ENCODE measurements at places on chromosomes 2 and 18.

DNA sequence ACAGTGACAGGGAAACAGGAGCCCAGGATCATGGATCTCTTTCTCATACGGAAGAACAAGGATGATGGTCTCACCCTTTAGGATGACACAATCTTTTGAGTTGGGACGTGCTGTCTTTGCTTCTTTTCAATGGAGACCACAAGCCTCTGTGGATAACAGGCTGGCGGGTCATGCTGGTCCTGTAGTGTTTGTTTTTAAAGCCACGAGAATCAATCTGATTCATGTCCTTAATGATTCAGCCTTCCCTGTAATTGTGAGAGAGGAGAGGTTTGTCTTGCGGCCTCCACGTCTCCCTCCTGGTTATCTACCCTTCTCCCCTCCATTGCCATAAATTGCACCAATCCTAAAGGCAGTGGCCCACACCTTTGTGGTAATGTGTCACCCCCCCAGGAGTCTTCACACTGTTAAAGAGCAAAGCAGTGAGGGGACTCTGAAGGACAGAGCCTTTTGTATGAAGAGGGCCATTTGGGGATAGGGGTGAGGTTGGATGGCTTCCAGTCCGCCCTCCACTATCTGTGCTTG is 87.7 kb upstream of the TGFA start:
- no peak for DNase-seq

- DNase-seq: no peak
Observed at GRCh38 chr2:67013821-67014220, 383.3 kb upstream of the ETAA1 start.

DNA sequence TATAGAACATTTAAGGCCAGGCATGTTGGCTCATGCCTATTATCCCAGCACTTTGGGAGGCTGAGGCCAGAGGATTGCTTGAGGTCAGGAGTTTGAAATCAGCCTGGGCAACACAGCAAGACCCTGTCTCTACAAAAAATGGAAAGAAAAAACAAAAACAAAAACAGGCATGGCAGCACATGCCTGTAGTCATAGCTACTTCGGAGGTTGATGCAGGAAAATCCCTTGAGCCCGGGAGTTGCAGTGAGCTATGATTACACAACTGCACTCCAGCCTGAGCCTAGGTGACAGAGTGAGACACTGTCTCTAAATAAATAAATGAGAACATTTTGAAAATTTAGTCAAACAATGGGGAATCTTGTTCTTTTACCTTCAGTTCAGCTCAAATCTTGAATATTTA is 12.1 kb upstream of the YES1 start:
- no peak for DNase-seq

GRCh38 chr2:120684289-120685065 is 51.2 kb upstream of the GLI2 start:
- DNase-seq: no peak

GRCh38 chr18:62321201-62321600 is 3.9 kb upstream of the TNFRSF11A start:
- peak; percentile 16 for DNase-seq

DNA sequence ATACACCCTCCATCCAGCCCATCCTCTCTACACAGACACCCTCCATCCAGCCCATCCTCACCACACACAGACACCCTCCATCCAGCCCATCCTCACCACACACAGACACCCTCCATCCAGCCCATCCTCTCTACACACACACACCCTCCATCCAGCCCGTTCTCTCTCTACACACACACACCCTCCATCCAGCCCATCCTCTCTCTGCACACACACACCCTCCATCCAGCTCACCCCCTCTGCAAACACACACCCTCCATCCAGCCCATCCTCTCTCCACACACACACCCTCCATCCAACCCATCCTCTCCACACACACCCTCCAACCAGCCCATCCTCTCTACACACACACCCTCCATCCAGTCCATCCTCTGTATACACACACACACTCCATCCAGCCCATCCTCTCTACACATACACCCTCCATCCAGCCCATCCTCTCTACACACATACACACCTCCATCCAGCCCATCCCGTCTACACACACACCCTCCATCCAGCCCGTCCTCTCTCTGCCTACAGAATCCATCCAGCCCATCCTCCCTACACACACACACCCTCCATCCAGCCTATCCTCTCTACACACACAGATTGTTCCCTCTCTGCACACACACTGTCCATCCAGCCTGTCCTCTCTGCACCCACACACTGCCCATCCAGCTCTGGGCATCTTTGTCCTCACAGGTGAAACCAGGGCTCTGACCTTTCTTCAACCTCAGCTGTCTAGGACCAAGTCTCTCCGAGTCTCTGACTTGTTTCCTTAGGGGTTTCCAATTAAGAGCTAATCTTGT is 81.2 kb downstream of the EIPR1 start:
- no peak for DNase-seq

DNA sequence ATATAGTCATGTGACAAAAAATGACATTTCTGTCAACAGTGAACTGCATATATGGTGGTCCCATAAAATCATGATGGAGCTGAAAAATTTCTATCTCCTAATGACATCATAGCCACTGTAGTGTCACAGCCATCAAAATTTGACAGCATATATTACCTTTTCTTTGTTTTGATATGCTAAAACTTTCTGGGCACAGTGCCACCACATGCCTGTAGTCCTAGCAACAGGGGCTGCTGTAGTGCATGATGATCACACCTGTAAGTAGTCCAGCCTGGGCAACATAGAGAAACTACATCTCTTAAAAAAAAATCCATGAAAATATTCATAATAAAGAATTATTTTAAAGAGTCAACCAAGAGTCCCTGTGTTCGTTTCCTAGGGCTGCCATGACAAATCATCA is 155.5 kb upstream of the SERTAD2 start:
- no peak for DNase-seq

- DNase-seq: no peak
Observed at GRCh38 chr2:4916094-4916493, 776.1 kb upstream of the SOX11 start.

DNA sequence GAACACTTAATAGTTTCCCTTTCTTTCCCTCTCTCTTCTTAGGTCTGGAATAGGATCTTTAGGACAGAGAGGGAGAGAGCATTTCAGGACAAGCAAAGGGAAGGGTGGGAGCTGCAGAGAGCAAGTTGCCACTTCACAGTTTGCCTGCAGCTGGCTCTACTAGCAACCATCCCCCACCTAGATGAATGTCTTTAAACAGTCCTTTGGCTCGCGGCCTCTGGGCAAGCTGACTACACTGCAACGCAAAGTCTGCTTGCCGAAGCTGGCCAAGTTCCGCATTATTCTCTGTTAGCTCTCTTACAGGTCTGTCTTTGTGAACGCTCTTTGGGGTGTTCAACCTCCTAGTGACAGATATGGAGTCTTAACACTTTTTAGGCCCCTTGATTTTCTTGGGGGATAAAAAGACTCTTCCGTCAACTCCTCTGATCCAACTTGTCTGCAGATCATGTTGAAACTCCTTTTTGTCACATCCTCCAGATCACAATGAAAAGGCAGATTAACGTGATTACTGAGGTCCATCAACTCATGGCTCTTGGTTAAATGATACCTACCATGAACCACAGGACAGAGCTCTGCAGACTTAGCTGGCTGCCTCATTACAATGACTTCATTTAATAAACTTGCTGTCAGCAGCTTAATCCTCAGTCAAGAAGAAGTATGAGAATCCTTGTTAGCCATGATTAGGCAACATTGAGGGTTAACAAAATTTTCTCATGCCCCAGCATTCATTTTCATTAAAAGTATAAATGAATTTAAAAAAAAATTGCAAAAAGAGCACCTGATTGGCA is 74.6 kb downstream of the SLC4A3 start:
- peak; percentile 34 for DNase-seq

DNA sequence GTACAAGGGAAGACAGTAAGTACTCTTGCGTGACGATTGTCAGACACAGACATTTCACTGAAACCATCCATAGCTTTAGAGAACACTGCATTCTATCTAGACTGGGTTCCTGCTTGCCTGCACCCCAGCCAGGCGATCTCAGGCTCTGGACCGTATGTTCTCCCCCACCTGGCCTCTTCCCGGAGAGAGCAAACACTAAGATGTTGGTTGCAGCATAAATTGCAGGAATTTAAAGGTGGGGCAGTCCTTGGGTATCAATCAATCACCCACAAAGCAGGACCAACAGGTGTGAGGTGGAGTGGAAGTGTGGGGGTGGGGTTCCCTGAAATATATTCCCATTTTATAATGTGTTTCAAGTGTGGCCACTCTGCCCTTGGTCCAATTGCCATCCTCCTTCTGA is 103.6 kb upstream of the TGFA start:
- DNase-seq: no peak

GRCh38 chr2:212157012-212157411 is 381.6 kb downstream of the ERBB4 start:
- DNase-seq: no peak

GRCh38 chr18:50638016-50638883 is 78.4 kb downstream of the MAPK4 start:
- peak; percentile 86 for DNase-seq

DNA sequence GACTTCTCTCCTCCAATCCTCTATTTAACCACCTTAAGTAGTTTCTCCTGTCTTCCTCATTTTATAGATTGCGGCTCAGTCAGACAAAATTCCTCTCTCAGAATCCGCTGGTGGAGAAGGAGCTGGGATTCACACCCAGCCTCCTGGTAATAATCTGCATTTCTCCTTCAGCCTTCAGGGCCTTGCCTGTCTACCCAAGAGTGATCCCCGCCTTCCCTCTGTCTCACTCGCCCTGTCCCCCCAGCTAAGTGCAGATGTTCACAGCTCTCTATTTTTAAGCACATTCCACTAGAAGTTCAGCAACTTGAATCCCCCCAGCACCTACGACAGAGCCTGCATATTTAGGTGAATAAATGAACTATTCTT is 212.5 kb upstream of the HAAO start:
- no peak for DNase-seq

- no peak for DNase-seq
Observed at GRCh38 chr18:58996131-58996641, 131.5 kb downstream of the ZNF532 start.

- no peak for DNase-seq
Observed at GRCh38 chr2:77161009-77161408, 361.2 kb downstream of the LRRTM4 start.

DNA sequence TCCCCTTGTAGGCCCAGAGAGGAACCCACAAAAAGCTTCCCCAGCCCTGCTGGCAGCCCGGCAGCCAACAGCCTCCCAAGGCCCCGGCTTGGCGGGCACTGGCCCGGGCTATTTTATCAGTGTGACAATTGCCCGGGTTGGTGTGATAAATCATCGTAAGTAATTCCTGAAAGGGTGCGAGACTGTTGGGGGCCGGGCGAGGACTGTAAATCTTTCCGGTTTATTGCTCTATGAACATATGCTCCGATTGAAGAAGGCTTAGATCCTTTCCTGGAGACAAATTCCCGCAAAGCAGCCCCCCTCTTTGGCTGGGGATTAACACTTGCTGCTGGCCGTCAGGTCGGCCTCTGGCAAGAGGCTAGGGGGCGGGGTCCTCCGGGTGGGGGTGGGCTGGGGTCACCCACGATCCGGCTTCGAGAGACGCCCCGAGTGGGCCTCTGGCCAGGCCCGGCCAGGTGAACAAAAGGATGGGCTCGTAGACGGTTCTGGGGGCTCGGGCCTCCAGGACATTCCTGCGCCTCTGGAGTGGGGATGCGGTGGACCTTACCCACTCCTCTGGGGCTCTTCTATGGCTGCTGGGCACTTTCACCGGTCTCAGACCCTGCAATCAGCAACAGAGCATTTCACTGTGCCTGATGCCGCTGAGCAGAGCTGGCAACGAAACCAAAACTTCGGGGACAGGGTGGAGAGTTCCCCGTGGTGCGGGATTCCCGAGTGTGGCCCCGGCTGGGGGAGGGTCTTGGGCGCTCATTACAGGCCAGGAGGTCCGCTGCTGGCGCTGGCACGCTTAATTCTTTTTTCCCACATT is 2.0 kb downstream of the HOXD3 start:
- peak; percentile 91 for DNase-seq

DNA sequence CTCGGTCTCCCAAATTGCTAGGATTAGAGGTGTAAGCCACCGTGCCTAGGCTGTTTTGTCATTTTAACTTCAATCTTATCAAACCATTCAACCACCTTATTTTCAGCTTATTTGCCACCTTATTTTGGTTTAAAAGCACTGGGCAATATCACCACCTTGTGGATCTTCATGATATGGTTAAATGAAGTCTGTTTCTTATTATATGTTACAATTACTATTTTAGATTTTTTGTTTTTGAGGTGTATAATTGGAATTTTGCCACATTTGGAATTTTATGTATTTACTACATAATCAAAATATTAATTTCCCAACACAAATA is 43.8 kb upstream of the SCN9A start:
- DNase-seq: peak; percentile 52

GRCh38 chr18:32846896-32847295 is 74.1 kb upstream of the KLHL14 start:
- peak; percentile 49 for DNase-seq

DNA sequence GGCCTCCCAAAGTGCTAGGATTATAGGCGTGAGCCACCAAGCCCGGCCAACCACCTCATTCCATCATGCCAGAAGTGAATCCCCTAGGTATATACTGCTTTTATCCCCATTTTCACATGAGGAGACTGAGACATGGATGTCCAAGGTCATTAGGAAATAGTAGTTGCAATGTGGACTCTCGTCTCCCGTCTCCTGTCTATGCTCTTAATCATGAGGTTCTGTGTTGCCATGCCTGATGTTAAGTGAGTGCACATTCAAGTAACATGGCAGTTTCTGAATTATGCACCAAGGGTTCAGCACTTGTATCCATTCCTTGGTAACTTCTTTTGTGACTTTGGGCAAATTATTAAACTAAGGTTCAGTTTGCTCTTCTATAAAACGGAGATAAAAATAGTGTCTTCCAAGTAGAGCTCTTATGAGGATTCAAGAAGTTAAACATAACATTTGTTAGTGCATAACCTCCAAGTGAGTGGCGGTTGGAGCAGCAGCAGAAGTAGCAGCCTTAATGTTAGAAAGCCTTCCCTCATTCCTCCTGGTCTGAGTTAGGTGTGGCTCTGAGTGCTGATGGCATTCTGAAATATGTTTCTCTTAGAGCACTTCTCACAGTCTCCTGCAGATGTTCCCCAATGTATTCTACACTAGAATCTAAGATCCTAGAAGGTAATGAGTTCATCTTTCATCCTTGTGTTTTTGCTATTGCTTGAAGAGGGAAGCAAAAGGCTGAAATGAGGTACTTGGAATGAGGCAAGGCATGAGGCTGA is 21.9 kb downstream of the SOCS6 start:
- no peak for DNase-seq

- DNase-seq: peak; percentile 11
Observed at GRCh38 chr2:2646433-2647051, 315.5 kb upstream of the MYT1L start.

- DNase-seq: no peak
Observed at GRCh38 chr2:213545964-213546475, 261.8 kb downstream of the SPAG16 start.

GRCh38 chr18:26745288-26746181 is 120.0 kb downstream of the AQP4 start:
- peak; percentile 10 for DNase-seq

- DNase-seq: peak; percentile 53
Observed at GRCh38 chr2:133884739-133885381, 316.6 kb upstream of the NCKAP5 start.

DNA sequence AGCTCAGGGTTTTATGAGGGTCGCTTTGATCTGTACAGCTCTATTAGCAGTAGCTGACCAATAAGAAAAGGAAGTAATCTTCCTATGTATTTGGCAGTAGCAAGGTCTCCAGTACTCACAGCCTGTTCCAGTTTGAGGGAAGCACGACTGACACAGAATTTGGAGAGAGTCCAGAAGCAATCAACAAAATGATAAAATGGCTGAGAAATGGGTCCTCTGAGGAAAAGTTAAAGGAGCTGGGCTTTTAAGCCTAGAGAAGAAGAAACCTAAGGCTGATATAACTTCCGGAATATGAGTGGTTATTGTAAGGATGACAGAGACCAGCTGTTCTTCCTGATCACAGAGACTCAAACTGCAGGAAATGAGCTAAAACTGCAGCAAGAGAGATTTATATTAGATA is 382.8 kb downstream of the GPD2 start:
- DNase-seq: no peak
